Neural crest cell (in vitro differentiated cells): ENCODE measurements at places on chromosomes 2 and 18.

DNA sequence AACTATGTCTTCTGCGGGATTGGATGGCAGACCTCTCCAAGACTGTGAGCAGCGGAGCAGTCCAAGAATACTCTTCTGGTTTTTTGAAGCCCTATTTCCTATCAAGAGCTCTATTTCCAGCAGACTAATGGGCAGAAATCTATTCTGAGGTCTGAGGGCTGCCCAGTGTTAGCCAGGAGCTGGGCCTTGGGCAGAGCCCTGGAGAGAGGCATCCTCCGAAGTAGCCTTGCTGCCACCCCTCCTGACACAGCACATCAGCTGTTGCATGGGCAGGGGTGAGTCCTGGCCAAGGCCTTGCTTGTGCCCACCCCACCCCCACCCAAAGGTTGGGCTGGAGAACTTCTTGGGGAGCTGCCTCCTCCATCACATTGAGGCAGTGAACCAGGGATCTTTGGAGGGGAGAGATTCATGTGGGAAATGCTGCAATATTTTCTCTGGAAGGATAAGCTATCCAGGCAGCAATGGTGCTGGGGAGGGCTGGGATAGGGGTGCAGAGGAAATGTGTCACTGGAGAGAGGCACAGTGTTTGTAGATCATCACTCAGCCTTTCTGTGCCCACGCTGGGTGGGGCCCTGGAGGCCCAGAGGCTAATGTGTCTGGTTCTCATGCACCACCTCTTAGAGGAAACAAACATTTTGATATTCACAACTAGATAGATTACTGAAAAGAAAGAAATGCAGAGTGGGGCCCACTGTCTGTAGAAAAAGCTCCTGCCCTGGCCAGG is 104.7 kb downstream of the VSNL1 start:
- DNase-seq: no peak

DNA sequence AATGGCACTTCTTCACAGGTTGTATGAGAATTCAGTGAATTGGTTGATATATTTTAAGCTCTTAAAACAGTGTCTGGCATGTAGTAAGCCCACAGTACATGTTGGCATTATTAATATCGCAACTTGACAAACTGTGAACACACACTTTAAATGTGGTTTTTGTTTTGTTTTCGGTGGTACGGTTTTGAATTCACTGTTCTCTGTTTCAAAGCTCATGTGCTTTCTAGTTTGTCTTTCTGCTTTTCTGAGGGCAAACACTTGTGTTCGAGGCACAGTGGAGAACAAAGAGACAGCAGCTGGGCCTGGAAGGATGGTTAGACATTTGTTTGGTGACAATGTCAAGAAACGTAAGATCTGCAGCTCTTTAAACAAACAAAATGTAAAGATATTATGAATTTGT is 276.5 kb upstream of the MC4R start:
- DNase-seq: no peak

GRCh38 chr18:9696701-9697100 is 11.4 kb upstream of the RAB31 start:
- DNase-seq: no peak

DNA sequence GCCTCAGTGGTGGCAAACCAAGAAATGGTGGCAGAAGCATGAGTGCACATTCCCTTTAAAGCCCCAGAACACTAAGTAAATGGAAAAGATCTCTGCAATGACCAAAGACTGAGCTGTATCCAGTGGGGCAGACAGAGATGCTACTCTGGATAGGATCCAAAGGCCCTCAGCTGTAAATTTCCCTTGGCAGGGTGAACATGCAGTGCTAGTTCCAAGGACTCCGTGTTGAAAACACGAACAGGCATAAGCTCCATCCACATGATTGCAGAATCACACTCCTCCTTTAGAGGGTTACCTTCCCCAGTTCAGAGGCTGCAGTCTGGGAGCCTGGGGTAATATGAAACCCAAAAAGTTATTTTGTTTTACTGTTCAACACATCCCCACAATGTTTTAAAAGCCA is 98.6 kb upstream of the KLF7 start:
- no peak for DNase-seq
